Breast epithelium (tissue), 4 donors: ENCODE measurements at places on chromosomes 6 and 20. TPM values are rescaled to one million over a fixed set of nuclear protein-coding genes. Genes with fewer than 3 reads are reported as not detected.
A peak's percentile ranks its signal among the peaks of the same experiment; 100 is the strongest.

GRCh38 chr6:158988477-158988876, 11.5 kb downstream of the RSPH3 start:
- no peak for DNase-seq

DNA sequence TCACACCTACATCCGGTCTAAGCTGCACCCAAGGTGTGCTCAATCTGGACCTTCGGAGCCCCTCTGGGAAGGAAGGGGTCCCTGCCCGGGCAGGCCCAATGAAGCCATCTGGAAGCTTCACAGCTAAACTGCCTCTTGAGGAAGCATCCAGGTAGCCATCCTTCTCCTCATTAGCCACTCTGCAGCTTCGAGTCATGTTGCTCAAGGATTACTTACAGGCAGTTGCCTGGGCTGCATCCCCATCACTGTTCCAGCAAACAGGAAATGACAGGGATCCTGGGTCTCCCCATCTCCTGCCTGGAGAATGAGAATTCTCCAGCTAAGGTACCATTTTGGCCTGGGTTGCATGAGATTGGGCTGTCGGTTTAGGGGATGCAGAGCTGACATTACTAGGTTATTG, 91.7 kb downstream of the ERMARD start:
- DNase-seq = no peak

DNA sequence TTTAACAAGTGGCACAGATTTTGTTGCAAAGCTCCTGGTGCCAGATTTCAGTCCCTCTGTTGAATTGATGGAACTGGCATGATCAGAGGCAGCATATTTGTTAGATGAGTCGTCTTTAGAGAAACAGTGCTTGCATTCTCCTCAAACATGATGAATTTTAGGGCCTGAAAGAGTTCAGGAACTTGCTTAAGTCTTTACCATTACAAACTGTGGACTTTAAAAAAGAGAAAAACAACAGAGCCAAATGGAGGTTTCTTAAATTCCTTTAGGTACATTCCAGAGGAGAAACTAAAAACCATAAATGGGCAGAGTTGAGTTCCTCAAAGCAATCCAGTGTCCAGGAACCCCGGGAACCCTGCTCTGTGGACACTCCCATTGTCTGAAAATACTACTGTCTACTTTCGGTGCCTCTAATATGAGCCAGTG, 2.5 kb downstream of the GTF2H5 start:
- peak; percentile 69 for DNase-seq

GRCh38 chr6:41170547-41171160, 7.7 kb upstream of the TREM2 start:
- DNase-seq = no peak

DNA sequence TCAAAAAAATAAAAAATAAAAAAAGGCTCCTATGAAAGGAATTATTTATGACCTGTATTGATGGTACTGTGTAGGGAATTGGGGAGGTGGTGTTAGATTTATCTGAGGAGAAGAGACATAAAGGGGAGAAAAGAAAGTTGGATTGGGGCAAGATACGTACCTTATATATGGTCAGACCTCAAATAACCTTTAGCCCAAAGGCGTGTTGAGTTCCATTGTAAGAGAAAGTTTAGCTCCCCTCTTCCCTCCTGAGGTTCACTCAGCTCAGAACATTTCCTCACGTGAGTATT, 296.9 kb downstream of the ADGB start:
- DNase-seq = no peak

- no peak for DNase-seq
These were observed 46.8 kb downstream of the EIF2S2 start for GRCh38 chr20:34065260-34065659.

- DNase-seq = no peak
These were observed 118.4 kb upstream of the TRAF3IP2 start for GRCh38 chr6:111724039-111724438.

- no peak for DNase-seq
These were observed 593 bp upstream of the LEMD2 start for GRCh38 chr6:33789550-33789895.

GRCh38 chr20:36644706-36645095, 1.3 kb downstream of the SLA2 start:
- DNase-seq = no peak

GRCh38 chr6:56552187-56553130, 90.2 kb downstream of the DST start:
- no peak for DNase-seq

DNA sequence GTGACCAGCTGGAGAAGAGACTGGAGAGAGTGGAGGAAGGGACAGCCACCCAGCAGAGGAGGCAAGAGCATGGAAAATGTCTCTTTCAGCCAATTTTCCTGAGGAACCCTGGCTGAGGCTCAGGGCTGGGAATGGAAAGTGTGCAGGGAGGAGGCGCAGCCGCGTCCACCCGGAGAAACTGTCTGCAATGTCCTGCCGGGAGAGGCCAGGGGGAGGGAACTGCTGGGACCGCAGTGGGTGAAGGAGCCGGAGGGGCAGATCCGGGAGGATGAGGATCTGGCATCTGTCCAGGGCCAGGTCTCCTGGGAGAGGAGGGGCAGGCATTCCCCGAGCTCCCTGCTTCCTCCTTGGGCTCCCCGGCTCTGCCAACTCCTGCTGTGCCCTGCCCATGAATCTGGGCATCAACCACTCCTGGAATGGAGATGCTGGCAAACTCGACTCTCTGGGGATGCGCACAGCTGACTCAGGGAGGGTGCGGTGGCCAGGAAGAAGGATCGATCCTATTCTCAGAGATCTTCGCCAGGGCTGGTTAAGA, 17.4 kb upstream of the HM13 start:
- DNase-seq = peak; percentile 20

DNA sequence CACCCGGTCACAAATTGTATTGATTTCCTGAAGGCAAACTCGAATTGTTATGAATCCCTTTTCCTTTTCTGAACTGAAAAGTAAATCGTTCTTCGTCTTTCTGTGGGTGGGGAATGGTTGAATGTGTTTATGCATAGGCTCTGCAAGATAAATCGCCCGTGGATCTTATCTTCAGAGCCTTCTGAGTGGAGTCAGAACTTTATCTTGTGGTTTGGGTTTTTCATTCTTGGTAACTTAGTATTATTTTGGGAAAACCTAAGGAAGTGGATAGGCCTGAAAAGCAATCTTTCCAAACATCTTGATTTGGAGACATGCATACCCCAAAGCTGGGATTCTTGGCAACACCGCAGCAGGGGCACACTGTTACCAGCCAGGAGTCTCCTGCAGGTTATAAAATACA, 122.4 kb downstream of the MAP3K7 start:
- DNase-seq = no peak

DNA sequence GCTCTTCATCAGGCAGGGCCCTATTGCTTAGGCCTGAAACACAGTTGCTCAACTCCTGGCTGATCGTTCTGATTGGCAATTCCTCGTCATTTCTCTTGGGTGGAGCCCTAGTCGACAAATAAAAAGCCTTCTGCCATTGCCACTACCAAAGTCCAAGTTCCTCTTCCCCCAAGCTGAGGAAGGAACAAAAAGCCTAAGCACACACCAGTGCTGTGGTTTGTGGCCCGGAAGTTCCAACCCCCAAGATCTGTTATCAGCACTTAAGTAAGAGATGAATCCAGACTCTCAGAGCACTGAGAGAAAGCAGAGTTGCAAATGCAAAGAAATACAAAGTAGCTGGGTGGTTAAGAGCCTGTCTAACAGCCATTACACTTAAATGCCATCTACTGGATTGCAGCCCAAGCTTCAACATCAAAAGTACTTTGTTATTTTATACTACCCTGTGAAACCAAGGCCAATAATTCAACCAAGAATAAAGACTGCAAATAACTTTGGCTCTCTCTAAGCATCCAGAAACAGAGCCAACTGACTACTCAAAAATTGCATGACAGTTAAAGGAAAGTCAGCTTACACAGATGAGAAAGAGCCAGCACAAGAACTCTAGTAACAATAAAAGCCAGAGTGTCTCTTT, 1024.0 kb downstream of the GRIK2 start:
- no peak for DNase-seq

Gene VARS1
- 19.2 TPM for total RNA-seq

Gene SIRPB1
- 5.8 TPM for total RNA-seq

Gene MEP1A
- total RNA-seq = 0.29 TPM

Gene CST9
- not detected for total RNA-seq

Gene SLC17A9
- 2.7 TPM for total RNA-seq

Gene LY6G5B
- 6.2 TPM for total RNA-seq

Gene TSPO2
- total RNA-seq = not detected

Gene MTFR2
- total RNA-seq = 0.66 TPM

Gene TAGAP
- total RNA-seq = 4.1 TPM
